Transverse colon (tissue), 4 donors: ENCODE measurements at places on chromosomes 5 and 9.

DNA sequence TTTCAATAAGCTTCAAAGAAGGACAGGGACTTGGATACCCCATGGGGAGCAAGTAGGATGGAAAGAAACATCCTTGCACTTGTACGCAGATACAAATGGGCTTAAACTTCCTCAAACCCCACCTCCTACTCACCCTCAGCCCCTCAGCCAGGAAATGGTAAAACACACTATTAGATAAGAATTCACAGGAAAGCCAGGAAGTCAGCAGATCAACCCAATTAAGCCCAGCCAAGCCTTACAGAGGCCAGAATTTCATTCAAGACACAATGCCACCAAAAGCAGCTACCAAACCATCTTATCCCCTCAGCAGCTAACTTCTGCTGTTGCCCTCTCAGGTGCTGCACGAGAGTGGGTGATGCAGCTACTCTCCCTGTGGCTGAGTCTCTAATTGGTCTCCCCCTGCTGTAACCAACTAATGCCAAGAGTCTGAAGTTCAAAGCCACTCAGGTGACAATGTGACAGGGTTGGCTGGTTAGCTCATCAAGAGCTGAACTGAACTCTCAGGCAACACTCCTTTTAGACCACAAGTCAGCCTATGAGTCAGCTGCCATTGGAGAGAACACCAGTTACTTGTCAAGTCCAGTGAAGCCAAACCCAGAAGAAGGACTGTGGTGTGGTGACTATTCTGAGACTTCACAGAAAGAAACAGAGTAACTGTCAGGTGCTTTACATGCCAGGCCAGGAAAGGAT lies 201.9 kb downstream of the ZNF608 start:
- no peaks in the 10 kb centered on the region for H3K27me3 ChIP-seq
- H3K27ac ChIP-seq, result no peak overlapping the region
- no peak overlapping the region for H3K4me3 ChIP-seq
- no peaks in the 10 kb centered on the region for H3K36me3 ChIP-seq

DNA sequence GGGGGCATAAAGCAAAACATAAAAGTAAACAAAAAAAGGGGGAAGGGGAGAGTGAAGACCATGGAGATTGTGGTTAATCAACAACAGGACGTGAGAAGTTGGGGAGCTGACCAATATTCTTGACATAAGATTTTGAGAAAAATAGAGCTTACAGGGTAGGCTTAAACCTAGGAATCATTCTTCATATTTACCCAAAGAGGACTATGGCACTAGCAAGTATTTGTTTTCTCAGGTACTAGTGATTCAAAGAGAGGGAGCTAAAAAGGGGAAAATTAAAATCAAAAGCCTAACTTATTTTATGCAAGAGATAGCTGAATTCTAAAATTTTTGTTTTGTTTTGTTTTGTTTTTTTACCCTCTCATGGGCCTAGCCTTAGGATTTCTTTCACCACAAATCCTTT lies 427.5 kb downstream of the PIK3R1 start:
- no peak overlapping the region for H3K27ac ChIP-seq
- no peaks in the 10 kb centered on the region for H3K27me3 ChIP-seq
- H3K36me3 ChIP-seq, result no peaks in the 10 kb centered on the region
- no peak overlapping the region for H3K4me3 ChIP-seq
- DNase-seq, result no peak

GRCh38 chr9:114989600-114990410 lies 59.4 kb upstream of the TNFSF8 start:
- no peak overlapping the region for H3K4me3 ChIP-seq
- H3K4me1 ChIP-seq, result no peaks in the 10 kb centered on the region
- H3K27ac ChIP-seq, result no peak overlapping the region
- H3K27me3 ChIP-seq, result no peaks in the 10 kb centered on the region
- H3K36me3 ChIP-seq, result no peaks in the 10 kb centered on the region

DNA sequence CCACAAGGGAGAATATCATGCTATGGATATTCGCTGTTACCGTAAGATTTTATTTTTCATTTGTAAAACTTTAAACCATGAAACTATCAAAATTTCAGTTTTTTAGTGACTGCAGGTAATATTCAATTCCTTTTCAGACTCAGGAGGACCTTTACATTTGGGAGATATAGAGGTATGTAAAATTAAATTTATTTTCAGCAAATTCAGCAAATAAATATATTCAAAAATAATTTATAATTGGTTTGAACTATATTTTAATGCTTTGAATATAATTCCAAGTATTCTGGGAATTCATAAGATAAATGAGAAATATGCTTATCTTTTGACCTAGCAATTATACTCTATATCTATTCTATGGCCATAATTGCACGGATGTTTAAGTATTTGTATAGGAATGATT lies 7.6 kb downstream of the RFESD start:
- H3K4me1 ChIP-seq, result no peaks in the 10 kb centered on the region
- no peak for DNase-seq
- H3K27me3 ChIP-seq, result no peaks in the 10 kb centered on the region
- no peaks in the 10 kb centered on the region for H3K36me3 ChIP-seq
- no peak overlapping the region for H3K27ac ChIP-seq

DNA sequence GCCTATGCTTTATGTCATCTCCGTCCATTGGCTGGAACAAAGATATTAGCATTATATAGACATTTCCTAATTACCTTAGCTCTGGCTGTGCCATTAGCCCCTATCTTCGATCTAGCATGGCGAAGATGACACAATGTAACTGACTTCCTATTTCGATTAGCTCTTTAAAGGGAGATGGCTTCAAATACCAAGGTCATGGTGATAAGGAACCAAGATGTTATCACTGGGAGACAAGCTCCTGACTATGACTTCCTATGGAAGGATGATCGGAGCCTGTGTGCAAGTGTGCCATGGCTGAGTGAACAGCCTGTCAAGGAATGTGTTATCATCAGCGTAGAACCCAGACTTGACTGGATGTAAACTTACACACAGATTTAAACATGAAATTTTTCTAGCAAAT lies 602.1 kb downstream of the PSAT1 start:
- no peaks in the 10 kb centered on the region for H3K27me3 ChIP-seq
- H3K4me1 ChIP-seq, result no peaks in the 10 kb centered on the region
- H3K27ac ChIP-seq, result no peak overlapping the region
- H3K36me3 ChIP-seq, result no peaks in the 10 kb centered on the region
- H3K4me3 ChIP-seq, result no peak overlapping the region

- H3K4me3 ChIP-seq, result no peak overlapping the region
- no peaks in the 10 kb centered on the region for H3K27me3 ChIP-seq
- DNase-seq, result no peak
Measured at GRCh38 chr5:146699138-146699537, 179.4 kb downstream of the PPP2R2B start.

DNA sequence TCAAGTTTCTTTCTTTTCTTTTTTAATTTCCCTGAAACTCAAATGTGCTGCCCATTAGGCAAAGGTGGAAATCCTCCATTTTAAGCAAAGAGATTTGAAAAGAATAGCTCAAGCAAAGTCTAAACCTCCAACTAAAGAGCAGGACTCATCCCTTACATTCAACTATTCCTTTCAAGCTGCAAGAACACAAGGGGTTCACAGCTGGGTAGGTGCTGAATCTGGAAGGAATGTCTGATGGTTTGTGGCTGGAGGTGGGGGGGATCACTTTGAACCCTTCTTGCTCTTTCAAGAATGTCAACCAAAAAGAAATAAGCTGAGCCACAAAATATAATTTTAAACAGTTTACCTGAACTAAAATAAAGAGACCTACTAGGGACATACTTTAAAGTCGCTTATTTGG lies 375.7 kb upstream of the CDH10 start:
- DNase-seq, result no peak
- no peaks in the 10 kb centered on the region for H3K4me1 ChIP-seq
- H3K36me3 ChIP-seq, result no peaks in the 10 kb centered on the region
- no peak overlapping the region for H3K27ac ChIP-seq
- H3K4me3 ChIP-seq, result no peak overlapping the region
- no peaks in the 10 kb centered on the region for H3K27me3 ChIP-seq

DNA sequence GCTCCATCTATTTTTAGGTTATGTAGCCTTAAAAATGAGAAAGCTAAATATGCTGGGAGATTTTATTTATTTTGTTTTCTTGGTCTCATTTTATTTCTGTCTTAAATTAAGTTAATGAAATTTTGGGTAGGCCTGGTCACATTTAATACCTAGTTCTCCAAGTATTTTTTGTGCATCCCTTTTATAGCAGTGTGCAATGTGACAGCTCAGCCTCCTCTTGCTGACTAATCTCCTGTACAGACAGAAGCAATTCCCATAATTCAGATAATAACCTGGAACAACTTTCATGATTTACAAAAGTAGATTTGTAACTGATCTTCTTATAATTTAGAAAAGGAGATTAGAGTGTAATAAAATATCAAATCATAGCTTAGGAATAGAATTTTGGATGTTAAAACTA lies 403.9 kb downstream of the ADGRV1 start:
- no peaks in the 10 kb centered on the region for H3K27me3 ChIP-seq
- no peak for DNase-seq
- no peaks in the 10 kb centered on the region for H3K4me1 ChIP-seq
- H3K4me3 ChIP-seq, result no peak overlapping the region
- no peak overlapping the region for H3K27ac ChIP-seq

GRCh38 chr5:137156180-137156579 lies 342.9 kb downstream of the SPOCK1 start:
- H3K27ac ChIP-seq, result no peak overlapping the region
- no peaks in the 10 kb centered on the region for H3K4me1 ChIP-seq
- no peak overlapping the region for H3K4me3 ChIP-seq

DNA sequence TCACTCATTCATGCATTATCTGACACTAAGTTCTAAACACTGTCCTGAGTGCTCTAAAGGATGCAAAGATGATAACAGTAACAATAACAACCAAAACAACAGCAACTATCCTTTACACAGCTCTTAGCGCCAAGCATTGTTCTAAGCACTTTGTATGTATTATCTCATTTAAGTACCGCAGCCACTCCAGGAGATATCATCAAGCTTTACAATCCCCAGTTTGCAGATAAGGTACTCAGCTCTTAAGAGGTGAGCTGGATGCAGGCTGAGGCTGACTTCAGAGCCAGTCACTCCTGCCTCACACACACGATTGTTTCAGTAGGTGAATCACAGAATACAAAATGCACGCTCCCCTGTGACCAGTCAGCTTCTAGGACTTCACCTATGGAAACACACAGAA lies 141.8 kb downstream of the PAX5 start:
- H3K27me3 ChIP-seq, result peaks cover 15% of the 10 kb centered on the region
- H3K4me1 ChIP-seq, result no peaks in the 10 kb centered on the region
- H3K27ac ChIP-seq, result no peak overlapping the region
- no peaks in the 10 kb centered on the region for H3K36me3 ChIP-seq
- DNase-seq, result no peak
- no peak overlapping the region for H3K4me3 ChIP-seq

DNA sequence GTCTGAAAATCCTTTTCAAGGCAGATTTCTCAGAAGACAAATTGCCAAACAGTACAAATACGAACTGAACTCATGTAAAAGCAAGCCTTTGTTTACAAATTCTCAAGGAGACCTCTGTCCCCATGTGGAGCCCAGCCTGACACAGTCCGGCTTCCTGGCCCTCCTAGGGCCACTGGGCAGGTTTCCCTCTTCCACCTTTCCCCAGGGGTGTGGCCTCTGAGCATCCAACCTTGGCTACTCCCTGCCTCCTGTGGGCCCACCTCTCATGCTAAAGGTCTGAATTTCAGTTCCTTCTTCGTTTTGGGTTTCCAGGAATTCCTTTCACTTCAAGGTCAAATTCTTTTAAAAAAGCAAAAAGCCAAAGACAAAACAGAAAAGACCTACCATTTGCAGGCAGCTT lies 10.1 kb downstream of the DAP start:
- no peak for DNase-seq
- peaks cover 37% of the 10 kb centered on the region for H3K4me1 ChIP-seq
- H3K27ac ChIP-seq, result no peak overlapping the region
- H3K36me3 ChIP-seq, result peaks cover 7% of the 10 kb centered on the region
- no peaks in the 10 kb centered on the region for H3K27me3 ChIP-seq
- no peak overlapping the region for H3K4me3 ChIP-seq

GRCh38 chr5:1883120-1883924 lies 597 bp upstream of the IRX4 start:
- H3K4me3 ChIP-seq, result no peak overlapping the region
- no peaks in the 10 kb centered on the region for H3K36me3 ChIP-seq
- no peak overlapping the region for H3K27ac ChIP-seq
- H3K4me1 ChIP-seq, result peaks cover 21% of the 10 kb centered on the region
- DNase-seq, result no peak

DNA sequence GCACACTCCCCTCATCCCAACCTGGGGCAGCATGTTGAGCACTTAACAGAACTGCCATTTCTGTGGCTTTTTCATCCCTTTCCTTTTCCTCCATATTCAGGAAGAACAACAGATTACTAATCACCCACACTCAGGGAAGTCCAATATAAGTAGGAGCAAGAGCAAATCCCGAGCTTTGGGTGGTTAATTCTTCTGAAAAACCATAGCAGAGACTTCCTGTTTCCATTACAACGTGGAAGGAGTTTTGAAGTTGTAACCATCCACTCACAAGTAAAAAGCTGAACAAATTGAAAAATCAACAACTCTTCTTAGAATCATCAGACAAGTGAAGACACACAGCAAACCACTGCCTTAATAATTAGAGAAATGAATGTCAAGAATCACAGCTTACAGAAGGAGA lies 8.2 kb downstream of the CTSL start:
- DNase-seq, result no peak
- H3K27ac ChIP-seq, result no peak overlapping the region
- no peak overlapping the region for H3K4me3 ChIP-seq
- no peaks in the 10 kb centered on the region for H3K36me3 ChIP-seq
- H3K4me1 ChIP-seq, result no peaks in the 10 kb centered on the region

- H3K4me1 ChIP-seq, result no peaks in the 10 kb centered on the region
- H3K36me3 ChIP-seq, result no peaks in the 10 kb centered on the region
- no peaks in the 10 kb centered on the region for H3K27me3 ChIP-seq
Measured at GRCh38 chr9:26682796-26683496, 209.7 kb downstream of the CAAP1 start.

DNA sequence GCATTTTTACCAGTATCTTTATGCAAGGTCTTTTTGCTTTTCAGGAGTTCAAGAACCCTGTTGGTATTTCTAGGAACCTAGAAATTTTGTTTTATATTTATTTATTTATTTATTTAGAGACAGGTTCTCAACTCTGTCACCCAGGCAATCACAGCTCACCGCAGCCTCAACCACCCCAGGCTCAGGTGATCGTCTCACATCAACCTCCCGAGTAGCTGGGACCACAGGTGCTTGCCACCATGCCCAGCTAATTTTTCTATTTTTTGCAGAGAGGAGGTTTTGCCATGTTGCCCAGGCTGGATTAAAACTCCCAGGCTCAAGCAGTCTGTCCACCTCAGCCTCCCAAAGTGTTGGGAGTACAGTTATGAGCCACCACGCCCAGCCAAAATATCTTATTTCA lies 32.9 kb downstream of the LHX6 start:
- H3K4me1 ChIP-seq, result peaks cover 6% of the 10 kb centered on the region
- H3K27ac ChIP-seq, result no peak overlapping the region
- no peak for DNase-seq
- no peak overlapping the region for H3K4me3 ChIP-seq
- H3K27me3 ChIP-seq, result no peaks in the 10 kb centered on the region
- no peaks in the 10 kb centered on the region for H3K36me3 ChIP-seq

DNA sequence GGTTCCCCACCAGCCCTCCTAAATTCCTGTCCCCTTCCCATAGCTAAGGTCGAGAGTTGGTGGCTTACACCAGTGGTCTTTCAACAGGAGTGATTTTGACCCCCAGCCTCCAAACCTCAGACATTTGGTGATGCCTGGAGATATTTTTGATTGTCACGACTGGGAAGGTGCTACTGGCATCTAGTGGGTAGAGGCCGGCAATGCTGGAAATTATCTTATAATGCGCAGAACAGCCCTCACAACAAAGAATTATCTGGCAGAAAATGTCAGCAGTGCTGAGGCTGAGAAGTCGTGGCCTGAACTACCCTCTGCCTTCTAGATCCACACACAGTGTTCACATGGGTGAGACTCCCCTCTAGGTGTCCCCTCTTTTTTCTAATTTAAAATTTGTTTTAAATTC lies 69.6 kb downstream of the IL31RA start:
- DNase-seq, result no peak
- H3K4me3 ChIP-seq, result no peak overlapping the region
- H3K4me1 ChIP-seq, result no peaks in the 10 kb centered on the region
- H3K27ac ChIP-seq, result no peak overlapping the region
- no peaks in the 10 kb centered on the region for H3K36me3 ChIP-seq
